CD4-positive, alpha-beta T cell treated with Interleukin-2 at 100 ng/mL for 4 hours (primary cell): ENCODE measurements at places on chromosomes 13 and 19.

- DNase-seq = no peak
Observed at GRCh38 chr13:39091586-39091985, 53.3 kb downstream of the NHLRC3 start.

DNA sequence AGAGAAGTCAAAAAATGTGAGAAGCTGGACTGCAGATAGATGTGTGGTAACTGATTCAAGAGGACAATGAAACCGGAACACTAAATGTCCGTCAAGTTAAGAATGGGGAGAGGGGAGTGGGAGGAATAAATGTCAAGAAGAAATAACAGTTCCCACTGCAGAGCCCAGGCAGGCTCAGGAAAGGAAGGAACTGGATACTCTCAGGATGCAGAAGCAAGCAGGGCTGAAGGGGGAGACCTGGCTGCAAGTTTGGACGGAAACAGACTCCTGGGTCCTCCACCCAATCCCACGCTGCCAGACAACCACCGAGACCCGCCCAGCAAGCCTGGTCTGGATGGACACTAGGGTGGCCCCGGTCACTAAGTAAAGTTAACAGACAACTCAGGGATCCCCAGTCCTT lies 18.1 kb downstream of the TUBGCP3 start:
- DNase-seq = no peak

DNA sequence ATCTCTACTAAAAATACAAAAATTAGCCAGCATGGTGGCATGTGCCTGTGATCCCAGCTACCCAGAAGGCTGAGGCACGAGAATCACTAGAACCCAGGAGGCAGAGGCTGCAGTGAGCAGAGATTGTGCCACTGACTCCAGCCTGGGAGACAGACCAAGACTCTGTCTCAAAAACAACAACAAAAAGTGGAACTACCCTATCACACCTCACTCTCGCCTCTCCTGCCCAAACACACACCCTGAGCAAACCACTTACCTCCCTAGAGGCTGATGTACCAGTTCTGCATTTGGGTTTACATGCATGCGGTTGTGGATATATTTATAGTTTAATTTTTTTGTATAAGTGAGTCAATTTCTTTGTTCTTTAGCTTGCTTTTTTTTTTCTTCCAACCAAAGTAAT lies 7.7 kb upstream of the PTOV1 start:
- no peak for DNase-seq

DNA sequence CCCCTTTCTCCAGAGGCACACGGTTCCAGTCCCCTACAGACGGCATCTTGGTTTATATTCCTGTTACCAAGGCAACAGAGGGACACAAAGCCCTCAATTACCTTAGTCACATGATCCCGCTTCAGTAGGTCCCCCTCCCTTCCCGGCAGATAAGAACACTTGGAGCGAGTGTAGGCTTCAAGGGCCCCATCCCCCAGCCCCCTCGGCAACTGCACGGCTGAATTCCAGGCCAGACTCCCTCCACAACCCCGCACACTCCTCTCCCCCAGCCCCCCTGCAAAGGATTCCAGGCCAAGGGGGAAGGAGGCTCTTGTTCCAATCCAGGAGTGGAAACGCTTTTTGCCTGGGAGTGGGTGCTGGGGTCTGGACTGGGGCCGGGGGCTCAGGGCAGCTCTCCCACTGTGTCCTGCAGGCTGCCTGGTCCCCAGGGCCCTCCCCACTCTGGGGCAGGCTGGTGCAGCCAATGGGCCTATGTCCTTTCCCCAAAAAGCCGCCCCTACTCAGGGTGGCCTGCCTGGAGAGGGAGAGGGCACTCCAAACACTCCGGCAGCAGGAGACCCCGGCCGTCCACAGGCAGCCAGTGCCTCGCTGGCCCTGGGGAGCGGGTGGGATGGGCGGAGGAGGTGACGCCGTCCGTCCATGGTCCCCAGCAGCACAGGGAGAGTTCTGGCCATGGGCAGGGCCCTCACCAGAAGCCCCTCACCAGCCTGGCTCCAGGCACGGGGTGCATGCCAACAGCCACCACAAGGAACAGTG lies 62.6 kb downstream of the MLLT1 start:
- DNase-seq = no peak

DNA sequence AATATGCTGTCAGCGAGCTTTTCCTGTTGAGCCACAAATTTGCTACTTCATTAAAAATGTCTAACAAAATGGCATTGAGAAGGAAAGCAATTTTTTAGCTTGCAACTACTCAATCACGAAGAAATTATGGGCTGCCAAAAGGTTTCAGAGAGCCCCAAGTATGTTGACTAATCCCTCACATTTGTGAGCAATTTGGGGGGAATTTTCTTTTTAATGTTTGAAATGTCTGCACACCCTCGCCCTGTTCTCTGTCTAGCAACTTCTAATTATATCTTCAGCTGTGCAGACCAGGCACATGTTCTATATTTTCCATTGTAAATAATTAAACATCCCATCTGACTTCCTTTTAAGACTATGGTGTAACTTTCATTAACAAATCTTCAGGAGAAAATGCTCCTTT lies 192.9 kb downstream of the DCT start:
- no peak for DNase-seq

- no peak for DNase-seq
Observed at GRCh38 chr19:24140099-24140498, 53.1 kb downstream of the ZNF254 start.
